Brain (organoid and tissue), 16 donors: ENCODE measurements at places on chromosomes 4 and X. TPM values are rescaled to one million over a fixed set of nuclear protein-coding genes. Genes with fewer than 3 reads are reported as not detected.

- DNase-seq: no peak
Measured at GRCh38 chrX:47583240-47583861, 1.1 kb downstream of the TIMP1 start.

The ARHGEF9 gene
- polyA plus RNA-seq: 26.0 TPM

The GAGE12E gene
- polyA plus RNA-seq: not detected

GRCh38 chrX:138128027-138128671 lies 562.2 kb downstream of the ZIC3 start:
- peak; percentile 53 for DNase-seq

The KIT gene
- polyA plus RNA-seq: 28.2 TPM

The SPANXB1 gene
- not detected for polyA plus RNA-seq

DNA sequence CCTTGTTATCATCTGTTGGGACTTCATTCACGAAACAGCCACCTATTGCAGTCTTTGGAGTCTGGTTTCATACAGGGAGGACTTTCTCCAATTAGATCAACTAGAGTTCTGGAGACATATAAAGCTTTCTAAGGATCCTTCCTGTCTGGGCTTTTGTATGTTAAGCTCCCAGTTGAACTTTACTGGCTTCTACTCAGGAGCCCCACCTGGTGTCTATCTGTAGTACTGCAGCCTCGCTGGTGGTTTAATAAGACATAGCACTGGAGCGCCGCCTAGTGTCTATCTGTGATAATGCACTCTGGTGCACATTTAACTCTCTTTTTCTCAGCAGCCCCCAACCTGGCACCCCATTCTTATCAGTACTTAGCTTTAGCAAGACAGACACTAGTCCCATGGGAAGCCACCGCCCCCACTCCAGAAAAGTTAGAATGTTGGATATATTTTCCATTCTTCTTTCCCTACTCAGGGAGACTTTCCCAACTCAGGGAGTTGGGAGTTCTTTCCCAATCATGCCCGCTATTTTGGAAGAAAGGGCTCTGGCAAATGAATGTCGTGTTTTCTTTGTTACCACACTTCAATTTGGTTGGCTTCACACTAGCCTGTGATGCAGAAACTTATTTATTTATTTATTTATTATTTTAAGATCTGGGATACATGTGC lies 36.9 kb upstream of the SYTL4 start:
- peak; percentile 33 for DNase-seq

GRCh38 chrX:65601530-65602220 lies 65.8 kb upstream of the MSN start:
- DNase-seq: no peak

GRCh38 chr4:6806924-6807626 lies 24.5 kb downstream of the KIAA0232 start:
- no peak for DNase-seq
